ENCODE measurements at places on chromosomes 3 and 15.

DNA sequence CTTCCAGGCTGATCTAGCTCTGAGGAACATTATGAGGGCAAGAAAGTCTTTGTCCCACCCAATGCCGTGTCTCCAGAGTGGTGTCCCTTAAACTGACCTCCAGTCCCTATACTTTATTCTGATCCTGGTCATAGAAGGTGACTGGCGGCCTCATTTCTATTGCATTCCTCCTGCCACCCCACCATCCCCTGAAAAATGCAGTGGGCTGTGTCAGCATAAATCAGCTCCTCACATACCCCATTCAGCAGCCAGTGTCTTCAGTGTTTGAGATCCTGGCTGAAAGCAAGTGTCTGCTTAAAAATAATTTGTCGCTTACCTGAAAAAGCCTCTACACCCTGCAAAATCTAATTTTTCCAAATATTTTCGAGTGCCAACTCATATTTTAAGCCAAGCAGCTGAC, 346.1 kb downstream of the FEZF2 start:
- no peak for DNase-seq

- no peak for DNase-seq
These were observed 90.2 kb upstream of the KCNMB2 start for GRCh38 chr3:178446059-178446458.

DNA sequence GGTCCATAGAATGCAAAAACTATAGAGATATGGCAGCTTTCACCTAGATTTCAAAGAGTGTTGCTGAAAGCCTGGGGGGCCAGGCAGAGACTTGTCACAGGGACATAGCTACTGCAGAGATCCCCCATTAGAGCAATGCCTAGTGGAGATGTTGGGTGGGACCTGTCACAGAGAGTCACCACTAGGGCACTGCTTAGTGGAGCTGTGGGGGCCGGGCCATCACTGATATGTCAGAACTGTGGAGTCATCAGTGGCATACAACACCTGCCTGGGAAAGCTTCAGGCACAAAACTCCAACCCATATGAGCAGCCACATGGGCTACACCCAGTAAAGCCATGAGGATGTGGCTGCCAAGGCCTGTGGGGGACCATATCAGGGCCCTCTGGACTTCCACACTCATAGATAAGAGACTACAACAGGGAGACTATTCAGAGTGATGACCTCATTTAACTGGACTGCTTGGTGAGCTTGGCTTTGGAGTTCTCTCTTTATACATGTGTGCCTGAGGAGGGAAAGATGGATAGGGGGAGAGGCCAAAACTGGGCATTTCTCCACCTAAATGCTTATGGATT, 176.3 kb downstream of the ZNF621 start:
- no peak for DNase-seq

DNA sequence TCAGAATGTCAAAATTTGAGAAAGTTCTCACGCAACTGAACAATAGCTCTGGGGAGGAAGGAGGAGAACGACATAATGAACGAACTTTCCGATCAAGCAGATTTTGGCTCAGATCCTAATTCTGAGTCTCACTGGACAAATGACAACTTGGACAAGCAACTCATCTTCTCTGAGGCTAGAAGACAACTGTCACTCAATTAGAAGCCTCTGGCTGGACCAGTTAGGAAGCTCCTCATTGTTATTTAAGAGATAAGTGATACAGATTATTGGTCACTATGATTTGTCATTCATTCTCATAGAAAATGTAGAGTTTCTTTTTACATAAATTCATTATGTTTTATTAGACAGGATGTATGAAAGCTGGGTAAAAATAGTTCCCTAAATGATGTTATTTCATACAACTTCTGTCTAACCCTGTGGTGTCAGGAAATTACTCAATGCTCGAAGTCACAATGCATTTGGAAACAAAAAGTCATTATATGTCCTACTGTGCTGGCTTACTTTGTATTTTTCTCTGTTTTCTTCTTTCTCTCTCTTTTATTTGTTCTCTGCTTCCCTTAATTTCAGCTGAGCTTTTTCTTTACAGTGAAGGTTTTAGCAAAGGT, 11.0 kb upstream of the C3orf49 start:
- no peak for DNase-seq

GRCh38 chr15:36359286-36359685, 220.1 kb upstream of the CDIN1 start:
- DNase-seq = no peak

- DNase-seq = no peak
These were observed 285.4 kb downstream of the ZBTB20 start for GRCh38 chr3:114861666-114862065.

DNA sequence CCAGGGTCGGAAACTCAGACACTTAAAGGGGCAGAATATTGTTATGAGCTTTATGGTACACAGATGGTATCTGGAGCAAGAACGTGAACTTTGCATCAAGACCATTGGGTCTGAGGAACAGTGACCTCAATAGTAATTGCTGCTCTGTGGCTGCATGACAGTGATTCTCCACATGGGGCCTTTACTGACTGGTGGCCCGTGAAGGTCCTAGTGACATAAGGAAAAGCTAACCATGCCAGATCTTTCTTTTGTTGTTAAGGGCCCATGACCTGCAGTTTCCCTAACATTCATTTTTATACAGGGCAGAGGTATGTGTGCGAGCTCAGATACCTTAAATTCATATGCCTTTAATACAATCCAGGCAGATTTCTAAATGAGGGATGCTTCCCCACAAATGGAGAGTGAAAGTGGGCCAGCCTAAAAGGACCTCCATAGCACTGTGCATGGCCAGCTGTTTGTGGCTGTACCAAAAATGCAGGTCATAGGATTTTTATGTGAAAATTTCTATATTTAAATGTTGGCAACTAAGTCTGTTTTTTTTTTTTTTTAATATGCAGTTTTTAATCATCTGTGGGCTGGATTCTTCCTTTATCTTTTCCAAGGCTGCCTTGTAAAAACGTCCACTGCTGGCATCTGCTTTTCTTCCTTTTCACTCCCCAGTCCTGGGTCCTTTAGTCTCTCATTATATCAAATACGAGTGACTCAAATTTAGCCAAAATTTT, 188.0 kb upstream of the IL12A start:
- no peak for DNase-seq

- no peak for DNase-seq
These were observed 244.8 kb upstream of the TPRG1 start for GRCh38 chr3:188926741-188927511.

- DNase-seq = no peak
These were observed 233.3 kb downstream of the TIGIT start for GRCh38 chr3:114527036-114527644.

- DNase-seq = no peak
These were observed 690.8 kb upstream of the ARPP21 start for GRCh38 chr3:34948517-34948916.

DNA sequence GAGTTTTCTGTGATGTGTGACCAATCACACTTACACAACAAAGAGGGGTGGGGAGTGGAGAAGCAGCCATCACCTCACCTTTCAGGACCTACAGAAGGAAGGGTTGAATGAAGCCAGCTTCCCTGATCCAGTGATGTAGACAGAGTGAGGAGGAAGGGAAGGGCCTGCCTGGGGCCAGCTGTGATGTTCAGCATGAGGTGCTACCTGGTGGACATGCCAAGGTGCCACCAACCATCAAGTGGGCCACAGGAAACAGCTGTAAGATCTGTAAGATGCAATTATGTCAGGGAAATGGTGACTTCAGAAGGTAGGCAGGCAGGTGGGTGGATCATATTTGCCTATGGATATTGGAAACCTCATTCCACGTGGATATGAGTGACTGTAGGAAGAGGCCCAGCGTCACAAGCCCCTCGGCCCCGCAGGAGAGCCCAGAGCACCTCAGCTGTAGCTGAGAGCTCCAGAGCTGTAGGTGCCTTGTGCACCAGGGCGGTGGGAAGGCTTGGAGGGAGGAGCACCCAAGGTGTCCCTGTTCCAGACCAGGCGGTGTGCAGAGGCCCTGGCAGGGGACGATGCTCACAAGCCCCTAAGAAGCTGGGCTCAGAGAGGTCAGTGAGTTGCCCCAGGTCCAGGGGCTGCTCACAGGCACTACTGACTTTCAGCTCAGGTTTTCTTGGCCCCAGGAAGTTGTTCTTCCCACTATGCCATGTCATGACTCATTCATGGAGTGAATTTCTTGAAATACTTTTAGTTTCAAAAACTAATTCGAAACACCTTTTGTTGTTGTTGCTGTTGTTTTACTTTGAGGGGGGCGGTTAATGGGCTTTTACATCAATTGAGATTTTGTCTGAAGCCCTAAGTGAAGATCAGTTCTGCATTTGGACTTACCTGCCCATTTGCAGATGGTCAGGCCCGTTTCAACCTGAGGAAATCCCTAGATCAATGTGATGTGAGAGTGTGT, 94.2 kb upstream of the ALDH1A3 start:
- no peak for DNase-seq

DNA sequence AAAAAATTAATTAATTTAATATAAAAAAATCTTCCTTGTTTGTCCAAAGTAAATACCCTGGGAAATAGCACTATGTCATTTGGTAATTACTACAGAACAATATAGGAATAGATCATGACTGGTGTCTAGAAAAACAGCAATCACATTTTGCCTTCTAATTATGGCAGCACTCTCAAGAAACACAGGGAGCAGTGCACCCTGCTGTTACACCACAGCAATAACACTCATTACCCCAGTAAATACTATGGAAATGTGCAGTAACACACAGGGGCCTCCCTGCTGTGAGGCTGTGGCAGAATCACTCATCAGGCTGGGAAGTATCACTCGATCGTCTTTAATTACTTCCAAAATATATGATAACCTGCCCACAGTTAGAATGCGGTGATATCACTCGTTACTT, 646.0 kb downstream of the TUSC7 start:
- no peak for DNase-seq

- peak; percentile 16 for DNase-seq
These were observed 524 bp downstream of the MRPS11 start for GRCh38 chr15:88467935-88468528.

DNA sequence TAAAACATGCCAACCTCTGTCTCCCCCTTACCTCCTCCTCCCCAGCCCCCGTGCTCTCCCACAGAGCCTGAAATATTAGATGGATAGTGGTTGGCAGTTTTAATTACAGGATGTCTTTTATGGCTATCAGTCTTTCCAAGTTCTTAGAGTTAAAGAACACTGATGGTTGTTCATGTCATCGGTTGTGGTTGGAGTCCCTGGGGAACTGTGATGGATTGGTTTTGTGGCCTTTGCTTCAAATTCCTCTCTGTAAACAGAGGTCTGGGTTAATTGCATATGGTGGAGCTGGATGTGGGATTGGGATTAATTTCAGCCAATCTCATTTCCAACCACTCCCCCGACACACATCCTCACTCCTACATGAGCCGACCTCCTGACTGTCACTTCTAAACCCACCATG, 164.5 kb upstream of the PROK2 start:
- DNase-seq = no peak

DNA sequence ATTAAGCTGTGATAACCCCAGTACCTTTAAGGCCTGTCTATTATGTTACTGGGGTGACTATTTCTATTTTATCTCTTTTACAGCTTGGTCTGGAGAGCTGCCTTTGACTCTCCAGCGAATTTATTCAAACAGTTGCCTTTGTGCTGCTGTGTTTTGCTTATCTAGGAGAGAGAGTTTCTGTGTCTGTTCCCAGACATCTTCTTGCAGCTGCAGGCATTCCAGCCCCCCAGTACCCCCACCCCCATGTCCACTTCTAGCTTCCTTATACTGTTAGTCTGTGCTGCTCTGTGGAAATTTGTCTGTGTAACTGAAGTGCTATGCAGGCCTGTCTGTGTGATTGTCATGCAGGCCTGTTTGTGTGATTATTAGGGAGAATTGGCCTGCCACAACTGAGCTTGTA, 713.7 kb upstream of the SEMA6D start:
- DNase-seq = no peak

DNA sequence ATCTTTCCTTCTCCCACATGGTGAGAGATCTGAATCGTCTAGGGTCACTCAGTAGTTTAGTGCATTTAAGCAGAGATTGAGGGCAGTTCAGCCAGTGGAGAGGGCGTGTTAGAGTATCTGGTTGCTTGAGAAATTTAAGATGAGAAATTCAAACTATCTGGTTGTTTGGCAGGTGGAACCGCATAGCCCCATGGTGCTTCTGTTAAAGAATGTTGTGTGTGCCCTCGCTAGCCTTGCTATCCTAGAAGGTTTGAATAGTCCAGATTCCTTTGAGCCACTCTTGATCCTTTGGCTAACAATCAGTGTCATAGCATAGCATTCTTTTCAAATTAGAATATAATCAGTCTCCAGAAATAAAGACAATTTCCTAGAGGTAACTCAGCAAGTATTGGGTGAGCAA, 32.1 kb downstream of the ABHD17C start:
- no peak for DNase-seq

DNA sequence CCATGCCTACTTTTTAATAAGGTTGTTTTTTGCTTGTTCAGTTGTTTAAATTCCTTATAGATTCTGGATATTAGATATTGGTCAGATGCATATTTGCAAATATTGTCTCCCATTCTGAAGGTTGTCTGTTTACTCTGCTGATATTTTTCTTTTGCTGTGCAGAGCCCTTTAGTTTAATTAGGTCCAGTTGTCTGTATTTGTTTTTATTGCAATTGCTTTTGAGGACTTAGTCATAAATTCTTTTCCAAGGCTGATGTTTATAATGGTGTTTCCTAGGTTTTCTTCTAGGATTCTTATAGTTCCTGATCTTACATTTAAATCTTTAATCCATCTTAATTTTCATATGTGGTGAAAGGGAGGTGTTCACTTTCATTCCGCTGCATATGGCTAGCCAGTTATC, 77.4 kb downstream of the PTPRG start:
- no peak for DNase-seq

DNA sequence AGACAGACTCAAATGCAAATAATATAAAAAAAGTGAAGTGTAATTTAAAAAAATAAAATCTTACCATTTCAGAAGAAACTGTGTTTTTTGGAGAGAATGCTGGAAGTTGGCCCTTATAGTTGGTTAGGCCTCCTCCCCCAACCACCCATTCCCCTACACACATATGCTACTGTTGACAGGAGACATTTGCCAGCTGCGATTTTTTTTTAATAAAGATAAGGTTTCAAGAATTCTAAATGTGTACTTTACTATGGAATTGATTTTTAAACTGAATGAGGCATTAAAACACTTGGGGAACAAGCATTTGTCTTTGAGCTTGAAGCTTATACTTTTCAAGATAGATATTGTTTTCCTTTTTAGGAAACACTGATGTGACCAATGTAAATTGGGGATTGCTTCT, 4.4 kb upstream of the SSR3 start:
- no peak for DNase-seq

Data from activated CD4-positive, alpha-beta T cell treated with anti-CD3 and anti-CD28 coated beads, Interleukin-2, amount 50 U/mL, for 48 hours (primary cell).